ENCODE measurements at places on chromosomes 5 and 9.

GRCh38 chr9:135879619-135880018 is 27.7 kb downstream of the CAMSAP1 start:
- no peak for DNase-seq

- peak; percentile 34 for DNase-seq
These were observed 4.4 kb upstream of the DIAPH1 start for GRCh38 chr5:141623186-141623585.

- DNase-seq, result no peak
These were observed 63.8 kb upstream of the RGMB start for GRCh38 chr5:98709681-98710080.

GRCh38 chr5:6194261-6194875 is 184.0 kb downstream of the MED10 start:
- DNase-seq, result no peak

DNA sequence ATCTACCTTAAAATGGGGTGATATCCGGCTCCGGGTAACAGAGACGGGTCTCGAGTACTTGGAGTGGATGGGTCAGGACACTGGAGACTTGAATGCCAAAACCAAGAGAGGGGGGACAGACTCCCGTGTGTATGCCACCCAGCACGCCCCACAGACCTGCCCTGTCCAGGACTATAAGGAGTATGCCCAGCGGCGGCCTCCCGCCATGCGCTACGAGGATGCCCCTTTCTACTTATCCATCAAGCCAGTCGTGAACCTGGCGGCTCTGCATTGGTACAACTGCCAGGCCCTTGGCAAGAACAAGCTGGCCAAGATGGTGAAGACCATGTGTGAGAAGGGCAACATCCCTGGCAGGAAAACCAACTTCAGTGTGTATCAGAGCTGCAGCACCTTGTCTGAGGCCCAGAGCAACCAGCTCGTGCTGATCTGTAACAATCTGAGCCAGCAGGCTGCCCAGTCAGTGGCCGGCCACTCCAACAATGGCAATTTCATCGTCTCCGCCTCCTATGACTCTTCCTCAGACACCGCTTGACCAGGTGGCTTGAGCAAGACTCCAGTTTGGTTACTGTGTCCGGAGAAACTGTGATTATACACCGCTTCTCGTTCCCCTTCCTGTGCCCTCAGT is 99.4 kb downstream of the INIP start:
- no peak for DNase-seq

- peak; percentile 65 for DNase-seq
These were observed 101.4 kb downstream of the COL5A1 start for GRCh38 chr9:134742822-134743535.

DNA sequence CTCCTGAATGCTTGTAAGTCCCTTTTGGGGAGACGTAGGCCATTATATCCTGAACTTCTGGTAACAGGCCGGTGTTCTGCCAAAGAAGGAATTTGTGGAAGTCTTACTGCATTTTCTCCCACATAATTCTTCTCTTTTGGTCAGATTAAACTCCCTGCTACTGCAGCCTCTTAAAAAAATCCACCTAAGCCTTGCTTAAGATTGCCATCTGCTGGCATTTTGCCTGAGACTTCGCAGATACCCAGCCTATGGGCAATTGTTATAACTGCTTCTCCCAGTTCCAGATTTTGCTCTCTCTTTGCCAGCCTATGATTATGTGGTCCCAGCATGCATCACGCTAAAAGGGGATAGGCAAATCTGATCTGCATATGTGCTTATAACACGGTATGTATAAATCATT is 391.6 kb upstream of the CHD1 start:
- DNase-seq, result peak; percentile 51

- DNase-seq, result no peak
These were observed 48.8 kb upstream of the GOLPH3 start for GRCh38 chr5:32222723-32223470.

DNA sequence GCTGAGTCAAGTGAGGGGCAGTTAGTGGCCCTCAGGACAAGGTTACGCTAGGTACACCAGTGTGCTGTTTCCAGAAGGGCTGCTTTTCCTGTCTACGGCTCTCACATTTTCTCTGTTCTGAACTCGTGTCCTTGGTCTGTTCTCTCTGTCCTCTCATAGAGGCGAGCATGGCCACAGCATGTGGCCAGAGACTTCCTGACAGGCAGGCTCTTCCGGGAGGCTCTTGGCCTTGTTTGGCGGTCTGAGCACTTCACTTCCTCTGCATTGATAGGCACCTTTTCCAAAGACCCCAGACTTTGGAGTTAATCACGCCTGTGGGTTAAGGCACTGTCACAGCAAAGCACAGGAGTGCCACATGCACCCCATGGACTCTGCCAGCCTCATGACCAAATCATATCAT is 1.2 kb downstream of the CKMT2 start:
- no peak for DNase-seq

- DNase-seq, result no peak
These were observed 61.1 kb downstream of the OXCT1 start for GRCh38 chr5:41809128-41809527.

DNA sequence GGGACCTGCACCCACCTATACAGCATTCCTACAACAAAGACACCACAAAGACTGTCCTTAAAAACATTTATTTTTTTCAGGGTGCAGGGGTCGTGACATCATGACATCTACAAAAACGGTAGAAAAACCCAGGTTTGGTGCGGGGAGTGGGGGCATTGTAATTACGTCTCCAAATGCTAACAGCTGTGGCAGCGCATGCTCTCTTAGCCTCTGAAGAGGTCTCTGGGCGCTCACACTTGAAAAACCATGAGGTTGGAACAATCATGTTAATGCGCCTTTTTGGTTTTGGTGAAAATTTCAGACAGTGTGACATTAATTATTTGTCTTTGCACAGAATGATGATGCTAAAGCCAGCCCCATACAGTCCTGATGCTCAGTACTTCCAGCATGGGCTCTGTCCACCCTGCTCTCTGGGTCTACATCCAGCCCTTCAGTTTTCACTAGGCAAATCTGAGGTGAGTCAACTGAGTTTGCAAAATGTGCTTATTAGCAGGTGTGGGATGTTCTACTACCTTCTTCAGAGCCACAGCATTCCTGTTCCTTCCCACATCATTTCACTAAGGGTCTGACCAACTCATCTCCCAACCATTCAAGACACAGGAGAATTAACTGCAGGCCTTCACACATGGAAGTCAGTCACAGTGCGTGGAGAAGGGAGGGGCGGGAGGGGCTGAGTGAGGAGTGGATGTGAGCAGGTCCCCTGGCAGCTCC is 14.1 kb downstream of the ALDH1B1 start:
- no peak for DNase-seq

GRCh38 chr5:120017513-120017912 is 388.2 kb downstream of the FAM170A start:
- DNase-seq, result no peak

- no peak for DNase-seq
These were observed 29.8 kb upstream of the GZMA start for GRCh38 chr5:55072666-55073065.

GRCh38 chr9:3018691-3019230 is 174.9 kb upstream of the PUM3 start:
- no peak for DNase-seq

DNA sequence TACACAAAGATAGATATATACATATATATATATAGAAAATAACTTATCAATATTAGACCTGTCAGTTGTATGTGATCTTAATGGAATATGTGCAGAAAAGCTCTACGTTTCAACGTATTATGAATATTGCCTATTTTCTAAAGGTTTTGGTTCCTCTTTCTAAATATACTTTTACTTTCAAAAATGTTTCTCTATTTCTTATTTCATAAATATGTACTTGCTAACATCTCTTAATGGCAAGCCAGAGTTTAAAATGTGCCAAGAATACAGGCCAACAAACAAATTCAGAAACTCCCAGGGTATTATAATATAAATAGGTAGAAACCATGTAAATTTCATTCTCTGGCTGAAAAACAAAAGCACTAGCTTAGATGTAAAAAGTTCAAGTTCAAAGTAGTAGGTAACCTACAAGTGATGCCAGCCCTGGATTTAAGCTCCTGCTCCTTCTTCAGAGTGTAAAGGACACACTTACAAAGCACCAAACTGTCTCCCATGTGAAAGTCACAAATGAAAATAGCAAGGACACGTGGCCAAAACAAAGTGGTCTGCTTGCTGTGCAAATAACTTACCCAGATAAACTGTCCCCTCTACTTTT is 685.1 kb upstream of the DMAC1 start:
- no peak for DNase-seq

- DNase-seq, result peak; percentile 56
These were observed 1264.5 kb upstream of the ACO1 start for GRCh38 chr9:31119890-31120454.

DNA sequence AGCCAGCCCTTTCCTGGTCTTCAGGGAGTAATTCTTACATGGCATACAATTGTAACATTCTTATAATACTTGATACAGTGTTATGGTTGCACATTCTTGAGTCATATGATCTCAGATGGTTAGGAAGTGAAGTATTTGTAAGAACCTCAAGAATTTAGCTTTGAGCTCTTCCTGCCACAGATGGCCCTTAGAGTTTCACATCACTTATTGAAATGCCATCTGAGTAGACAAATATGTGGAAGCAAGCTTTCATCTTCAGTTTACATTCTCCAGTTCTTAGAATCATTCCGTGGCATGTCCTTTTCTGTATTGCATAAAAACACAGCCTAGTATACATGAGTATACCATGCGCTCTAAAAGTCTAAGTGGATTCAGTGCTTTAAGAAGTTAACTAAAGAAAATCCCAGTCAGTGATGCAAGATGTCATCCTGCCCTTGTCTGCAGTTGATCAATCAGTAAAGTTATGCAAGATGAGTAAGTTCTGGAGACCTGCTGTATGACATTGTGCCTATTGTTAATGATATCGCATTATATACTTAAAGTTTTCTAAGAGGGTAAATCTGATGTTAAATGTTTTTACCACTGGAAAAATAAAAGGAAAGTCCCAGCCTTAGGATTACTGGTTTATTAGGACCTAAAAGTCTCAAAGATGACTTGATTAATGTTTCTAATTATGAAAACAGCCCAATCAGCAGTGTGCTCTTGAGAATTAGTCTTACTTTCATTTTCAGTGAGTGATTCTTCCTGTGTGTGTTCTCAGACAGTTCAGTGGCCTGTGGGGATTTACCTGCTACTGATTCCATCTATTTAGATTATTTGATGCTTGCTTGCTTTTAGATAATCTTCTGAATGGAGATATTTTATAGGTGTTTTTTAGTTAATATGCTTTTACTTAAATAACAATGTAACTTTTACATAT is 29.4 kb downstream of the RHOBTB3 start:
- no peak for DNase-seq

- DNase-seq, result no peak
These were observed 78.7 kb downstream of the SLC25A46 start for GRCh38 chr5:110817459-110817858.

GRCh38 chr5:71600783-71601182 is 13.6 kb downstream of the MCCC2 start:
- DNase-seq, result no peak

DNA sequence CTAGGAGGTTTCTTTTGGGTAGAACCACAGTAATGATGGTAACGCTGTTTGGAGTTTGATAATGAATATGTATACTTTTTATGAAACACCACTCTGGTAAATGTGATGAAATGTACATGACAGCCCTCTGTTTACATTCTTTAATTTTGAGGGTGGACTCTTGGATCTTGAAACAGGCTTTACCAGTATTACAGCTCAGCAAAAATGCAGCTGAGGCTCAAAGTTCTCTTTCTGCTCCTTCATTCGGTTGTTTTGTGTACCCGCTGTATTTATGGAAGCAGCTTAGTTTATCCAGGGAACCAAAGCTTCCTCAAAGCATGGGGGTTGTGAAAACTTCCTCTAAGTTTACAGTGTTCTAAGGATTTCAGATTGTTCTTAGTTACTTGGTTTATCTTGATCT is 11.1 kb downstream of the GAPVD1 start:
- no peak for DNase-seq

DNA sequence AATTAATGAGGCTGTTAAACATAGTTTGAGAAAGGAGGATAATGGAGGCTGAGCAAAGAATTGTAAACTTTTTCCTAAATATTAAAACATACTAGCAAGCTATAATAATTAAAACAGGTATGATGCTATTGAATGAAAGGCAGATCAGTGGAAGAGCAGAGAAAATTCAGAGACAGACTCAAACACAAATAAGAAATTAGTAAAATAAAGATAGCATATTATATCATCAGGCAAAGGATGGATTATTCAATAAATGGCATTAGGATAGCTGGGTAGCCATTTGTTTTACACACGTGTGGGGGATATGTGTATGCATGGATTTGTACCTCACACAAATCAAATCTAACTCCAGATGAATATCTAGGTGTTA is 50.6 kb downstream of the MRPS27 start:
- DNase-seq, result no peak

DNA sequence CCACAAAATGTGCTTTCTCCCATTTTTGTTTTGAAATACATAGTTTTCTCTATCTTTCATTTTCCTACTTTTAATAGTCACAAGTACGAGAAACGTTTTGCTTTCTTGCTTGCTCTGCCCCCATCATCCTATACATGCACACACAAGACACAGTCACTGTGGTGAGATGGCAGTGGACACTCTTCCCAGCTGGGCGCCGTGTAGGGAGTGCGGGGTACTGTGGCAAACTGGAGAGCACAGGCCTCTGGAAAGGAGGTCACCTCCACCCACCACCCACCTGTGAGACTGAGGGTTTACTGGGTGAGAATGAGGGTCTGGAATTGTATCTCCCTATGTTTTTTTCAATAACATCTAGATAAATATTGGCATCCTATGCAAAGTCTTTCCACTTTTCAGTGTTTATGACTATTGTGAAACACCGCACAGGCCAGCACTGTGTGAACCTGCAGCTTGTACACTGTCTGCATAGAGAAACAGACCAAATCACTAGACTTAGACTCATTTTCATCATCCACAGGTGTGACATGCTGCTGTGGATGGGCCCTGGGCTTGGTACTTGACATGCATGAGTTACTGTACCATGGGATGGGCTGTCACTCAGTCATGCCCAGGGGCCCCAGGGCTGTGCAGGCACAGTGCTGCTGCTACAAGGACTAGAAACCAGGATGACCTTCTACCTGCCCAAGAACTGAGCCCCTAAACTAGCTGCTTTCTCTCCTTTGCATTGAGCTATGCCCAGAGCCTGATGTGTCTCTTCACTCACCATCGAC is 118.1 kb upstream of the LMX1B start:
- DNase-seq, result no peak

DNA sequence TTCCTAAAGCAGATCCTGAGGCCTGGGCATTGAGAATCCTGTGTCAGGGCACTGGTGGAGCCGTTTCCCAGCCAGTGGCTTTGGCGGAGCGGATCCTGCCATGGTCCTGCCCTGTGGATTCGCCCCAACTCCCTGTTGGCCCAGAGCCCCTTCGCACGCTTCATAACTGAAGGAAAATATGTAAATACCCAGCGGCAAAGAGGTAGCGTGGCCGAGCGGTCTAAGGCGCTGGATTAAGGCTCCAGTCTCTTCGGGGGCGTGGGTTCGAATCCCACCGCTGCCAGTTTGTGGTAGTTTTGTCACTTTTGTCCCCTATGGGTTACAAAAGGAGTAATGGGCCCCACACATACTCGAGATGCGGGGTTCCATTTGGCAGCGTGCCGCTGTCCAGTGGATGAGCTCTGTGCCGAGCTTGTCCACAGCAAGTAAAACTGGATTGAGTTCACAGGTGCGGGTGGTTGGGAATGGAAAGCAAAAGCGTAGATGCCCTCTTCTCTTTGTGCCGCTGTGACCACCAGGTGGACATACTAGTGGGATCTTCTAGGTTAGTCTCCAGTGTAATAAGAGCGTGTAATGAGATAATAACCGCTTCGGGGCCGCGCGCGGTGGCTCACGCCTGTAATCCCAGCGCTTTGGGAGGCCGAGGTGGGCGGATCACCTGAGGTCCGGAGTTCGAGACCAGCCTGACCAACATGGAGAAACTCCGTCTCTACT is 17.3 kb downstream of the TRIM7 start:
- peak; percentile 85 for DNase-seq

GRCh38 chr9:28774433-28775235 is 1201.4 kb upstream of the C9orf72 start:
- peak; percentile 73 for DNase-seq

GRCh38 chr9:96448546-96449170 is 1.3 kb upstream of the HABP4 start:
- DNase-seq, result no peak
